Transverse colon (tissue), 4 donors: ENCODE measurements at places on chromosomes 6 and 20. TPM values are rescaled to one million over a fixed set of nuclear protein-coding genes. Genes with fewer than 3 reads are reported as not detected.
A peak's percentile ranks its signal among the peaks of the same experiment; 100 is the strongest.

DNA sequence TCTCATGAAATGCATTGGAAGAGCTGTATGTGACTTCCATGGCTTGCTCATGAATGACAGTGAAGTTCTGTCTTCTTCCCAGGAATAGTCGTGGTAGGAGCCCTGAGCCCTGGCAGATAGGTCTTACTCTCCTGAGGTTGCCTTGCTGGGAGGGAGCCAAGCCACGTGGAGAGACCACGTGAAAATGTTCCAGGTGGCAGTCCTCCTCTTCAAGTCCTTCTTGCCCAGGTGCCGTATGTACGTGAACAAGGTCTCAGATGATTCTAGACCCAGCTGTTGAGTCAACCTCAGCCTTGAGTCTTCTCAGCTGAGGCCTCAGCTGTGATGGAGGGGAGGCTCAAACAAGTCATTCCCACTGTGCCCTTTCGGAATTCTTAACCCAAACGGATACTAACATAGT lies 192.4 kb upstream of the PRDM1 start:
- peak; percentile 68 for DNase-seq

DNA sequence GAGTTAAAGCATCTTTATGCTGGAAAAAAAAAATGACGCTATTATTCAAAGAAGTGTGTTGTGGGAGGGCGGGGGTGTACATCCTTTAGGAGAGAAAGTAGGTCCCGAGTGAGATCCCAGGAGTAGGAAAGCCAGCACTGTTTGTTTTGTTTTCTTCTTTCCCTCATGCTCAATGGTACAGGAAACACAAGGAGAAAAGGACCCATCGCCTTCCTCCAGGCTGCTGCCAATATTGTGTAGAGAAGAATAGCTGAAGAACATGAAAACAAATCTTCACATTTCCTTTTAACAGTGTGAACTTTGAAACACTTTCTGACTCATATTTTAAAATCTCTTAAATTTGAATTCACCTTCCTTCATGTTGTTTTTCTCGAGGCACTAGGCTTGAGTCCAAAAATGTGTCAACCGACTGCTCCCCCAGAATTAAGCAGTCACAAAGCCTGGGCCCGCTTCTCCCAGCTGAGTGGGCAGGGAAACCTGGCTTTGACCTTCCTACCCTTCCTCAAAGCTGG lies 22.3 kb downstream of the PPP1R16B start:
- no peak for DNase-seq

- no peak for DNase-seq
These were observed 45.0 kb downstream of the SULF2 start for GRCh38 chr20:47740121-47740861.

DNA sequence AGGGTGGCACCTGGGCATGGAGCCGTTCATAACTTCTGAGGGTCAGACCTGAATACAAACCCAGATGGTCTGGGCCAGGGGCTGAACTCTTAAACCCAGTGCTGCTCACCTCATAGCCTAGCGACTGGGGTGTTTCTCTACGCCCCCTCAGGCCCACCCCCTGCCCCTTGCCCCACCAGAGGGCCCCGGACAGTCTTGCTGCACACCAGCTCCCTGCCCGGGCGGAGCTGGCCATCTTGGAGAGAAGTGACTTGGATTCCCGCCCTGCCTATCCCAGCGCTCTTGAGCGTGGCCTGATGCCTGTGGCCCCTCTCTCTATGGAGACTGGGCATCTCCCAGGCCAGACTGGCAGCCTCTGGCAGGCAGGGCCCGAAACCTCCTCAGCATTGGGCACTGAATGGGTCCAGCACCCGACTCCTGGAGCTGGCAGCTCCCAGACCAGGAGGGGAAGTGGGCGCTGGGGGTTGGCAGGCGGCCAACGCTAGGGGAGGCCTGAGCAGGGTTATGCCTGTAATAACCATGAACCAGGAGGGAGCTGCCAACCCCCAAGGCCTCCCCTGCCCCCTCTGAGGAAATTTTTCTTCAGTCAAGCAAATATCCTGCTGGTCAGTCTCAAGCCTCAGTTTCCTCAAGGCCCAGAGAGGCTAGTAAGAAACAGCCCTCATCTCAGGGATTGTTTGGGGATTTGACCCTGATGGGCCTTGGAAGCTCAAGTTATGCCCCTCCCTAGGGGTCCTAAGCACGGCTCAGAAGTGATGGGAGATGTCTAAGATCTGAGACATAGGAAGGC lies 169.5 kb downstream of the VEGFA start:
- DNase-seq, result no peak

GRCh38 chr6:158765499-158766068 lies 53.6 kb downstream of the EZR start:
- DNase-seq, result no peak

DNA sequence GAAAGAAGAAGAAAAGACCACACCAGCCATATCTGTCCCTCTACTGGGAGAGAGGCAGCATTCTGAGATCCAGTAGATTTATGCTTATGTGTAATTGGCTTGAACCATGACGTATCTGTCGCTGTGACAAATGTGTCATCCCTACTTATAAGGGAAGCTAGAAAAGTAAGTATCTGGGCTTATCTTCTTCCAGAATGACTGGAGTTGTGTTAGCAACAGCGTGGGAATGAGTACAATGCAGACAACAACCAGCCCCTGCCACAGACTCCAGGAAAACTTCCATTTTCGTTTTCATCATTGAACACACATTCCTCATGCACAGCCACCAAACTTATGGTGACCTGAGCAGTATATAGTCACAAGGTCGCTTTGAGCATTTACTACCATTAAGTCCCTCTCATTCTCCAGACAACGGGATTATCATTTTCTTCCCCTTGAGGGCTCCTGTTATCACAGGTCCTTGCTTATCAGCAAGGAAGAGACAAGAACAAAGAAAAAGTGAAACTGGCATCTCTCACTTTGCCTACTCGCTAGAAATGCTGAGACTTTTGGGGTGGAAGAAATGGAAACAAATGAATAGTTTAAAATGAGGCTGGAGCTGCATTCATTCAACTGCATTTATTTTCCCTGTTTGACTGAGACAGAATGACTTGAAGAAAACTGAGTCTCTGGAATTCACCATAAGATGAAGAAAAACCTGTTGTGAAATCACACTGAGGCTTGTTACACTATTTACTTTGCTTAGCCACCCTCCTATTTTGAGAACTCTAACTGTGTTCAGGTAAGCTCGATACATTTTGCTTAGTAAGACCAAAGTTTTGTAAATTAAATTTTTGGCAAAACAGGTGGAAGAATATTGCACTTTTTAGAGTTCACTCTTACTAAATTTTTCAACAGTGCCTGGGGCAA lies 149.3 kb upstream of the FOXQ1 start:
- DNase-seq, result no peak

The NR2E1 gene
- not detected for total RNA-seq

GRCh38 chr20:9021699-9022098 lies 47.2 kb upstream of the PLCB4 start:
- no peak for DNase-seq

- DNase-seq, result no peak
These were observed 868 bp downstream of the SRSF3 start for GRCh38 chr6:36594816-36595643.

DNA sequence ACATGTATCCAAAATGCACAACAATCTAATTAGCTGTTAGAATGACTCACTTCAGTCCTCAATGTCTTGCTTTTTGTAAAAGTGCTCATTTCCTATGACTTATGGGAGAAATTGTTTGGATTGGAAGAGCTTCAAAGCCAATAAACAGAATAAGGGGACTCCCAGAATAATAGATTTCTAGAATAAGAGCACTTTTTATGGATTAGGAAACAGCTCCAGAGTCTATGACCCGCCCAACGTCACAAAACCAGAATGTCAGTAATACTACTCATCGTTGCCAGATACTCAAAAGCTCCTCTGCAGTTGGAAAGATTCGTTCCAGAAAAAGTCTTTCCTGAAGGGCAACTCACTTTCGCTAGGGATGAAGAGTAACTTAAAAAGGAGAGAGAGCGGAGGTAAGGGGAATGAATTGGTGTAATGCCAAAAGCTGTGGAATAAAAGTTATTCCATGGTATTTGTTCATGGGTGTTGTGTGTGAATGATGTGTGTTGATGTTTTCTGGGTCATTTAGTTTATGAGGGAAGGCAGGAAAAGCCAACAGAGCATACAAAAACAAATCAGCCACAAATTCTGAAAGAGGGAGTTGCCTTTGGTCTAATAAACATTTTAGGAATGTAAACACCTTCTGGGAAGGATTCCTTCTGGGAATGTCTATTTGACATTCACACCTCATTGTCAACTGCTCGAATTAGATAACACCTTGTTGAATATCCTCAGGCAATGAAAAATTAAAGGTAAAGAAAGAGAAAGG lies 64.6 kb downstream of the SYNE1 start:
- DNase-seq, result no peak

DNA sequence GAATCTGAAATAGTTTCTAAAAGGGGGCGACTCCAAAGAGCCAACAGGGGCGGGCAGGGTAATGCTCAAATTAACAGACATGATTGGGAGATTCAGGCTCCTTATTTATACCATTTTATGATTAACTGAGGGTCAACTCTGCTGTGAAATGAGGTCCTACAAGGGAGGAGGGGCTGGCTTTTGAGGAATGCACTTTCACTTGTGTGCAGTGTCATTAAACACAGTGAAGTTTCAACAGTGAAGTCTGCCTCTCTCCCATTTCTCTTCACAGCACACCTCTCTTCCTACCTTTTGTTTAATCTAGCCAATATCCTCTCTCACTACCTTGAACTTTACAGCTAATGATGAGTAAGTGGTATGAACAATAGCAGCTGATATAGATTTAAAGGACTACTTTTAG lies 557.3 kb upstream of the CITED2 start:
- no peak for DNase-seq

The CDC5L gene
- 49.6 TPM for total RNA-seq

DNA sequence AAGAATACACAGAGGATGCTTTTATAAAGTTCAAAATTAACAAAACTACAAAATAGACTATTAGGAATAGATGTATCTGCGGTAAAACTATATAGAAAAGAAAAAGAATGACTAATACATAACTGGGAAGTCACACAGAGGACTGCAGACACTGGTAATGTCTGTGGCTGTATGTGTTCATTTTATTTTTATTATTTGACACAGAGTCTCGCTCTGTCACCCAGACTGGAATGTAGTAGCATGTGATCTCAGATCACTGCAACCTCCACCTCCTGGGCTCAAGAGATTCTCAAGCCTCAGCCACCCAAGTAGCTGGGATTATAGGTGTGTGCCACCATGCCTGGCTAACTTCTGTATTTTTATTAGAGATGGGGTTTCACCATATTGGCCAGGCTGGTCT lies 38.9 kb downstream of the ESF1 start:
- DNase-seq, result no peak

DNA sequence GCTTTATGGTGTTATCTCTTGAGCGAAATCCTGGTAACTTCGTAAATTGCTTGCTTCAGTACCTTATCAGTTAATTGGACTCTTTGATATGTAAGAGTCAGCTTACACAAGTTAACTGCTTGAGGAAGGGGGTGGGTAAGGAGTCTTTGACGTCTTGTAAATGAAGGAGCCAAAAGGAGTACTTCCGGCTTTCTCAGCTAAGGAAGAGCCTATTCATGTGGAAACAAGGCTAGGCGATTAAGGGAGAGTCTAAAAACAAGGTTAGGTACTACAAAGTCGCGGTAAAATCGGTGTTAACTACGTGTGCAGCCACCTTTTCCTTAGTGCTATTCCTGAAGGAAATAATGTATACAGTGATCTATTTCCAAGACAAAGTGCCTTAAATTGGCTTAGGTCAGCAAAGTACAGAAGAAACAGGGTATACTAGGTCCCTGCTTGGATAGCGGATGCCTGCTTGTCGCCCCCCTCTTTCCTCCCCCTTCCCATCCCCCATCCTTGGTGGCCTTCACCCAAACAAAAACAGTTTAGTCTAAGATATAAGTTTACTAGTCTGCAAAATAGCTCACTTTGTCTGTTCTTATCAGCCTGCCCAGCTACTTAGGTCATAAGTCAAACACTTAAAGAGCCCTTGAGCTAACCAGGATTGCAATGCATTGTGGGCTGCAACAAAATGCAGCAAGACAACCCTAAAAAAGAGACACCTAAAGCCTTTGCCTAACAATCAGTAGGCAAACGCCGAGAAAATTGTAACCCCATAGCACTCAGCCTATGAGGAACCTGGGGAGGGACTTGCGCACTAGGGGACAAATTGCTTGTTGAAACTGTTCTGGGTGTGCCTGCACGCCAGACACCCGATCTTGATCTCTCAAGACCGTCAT lies 147.3 kb downstream of the TRIM27 start:
- DNase-seq, result no peak

GRCh38 chr20:41177636-41178035 lies 40.3 kb downstream of the PLCG1 start:
- DNase-seq, result peak; percentile 20

DNA sequence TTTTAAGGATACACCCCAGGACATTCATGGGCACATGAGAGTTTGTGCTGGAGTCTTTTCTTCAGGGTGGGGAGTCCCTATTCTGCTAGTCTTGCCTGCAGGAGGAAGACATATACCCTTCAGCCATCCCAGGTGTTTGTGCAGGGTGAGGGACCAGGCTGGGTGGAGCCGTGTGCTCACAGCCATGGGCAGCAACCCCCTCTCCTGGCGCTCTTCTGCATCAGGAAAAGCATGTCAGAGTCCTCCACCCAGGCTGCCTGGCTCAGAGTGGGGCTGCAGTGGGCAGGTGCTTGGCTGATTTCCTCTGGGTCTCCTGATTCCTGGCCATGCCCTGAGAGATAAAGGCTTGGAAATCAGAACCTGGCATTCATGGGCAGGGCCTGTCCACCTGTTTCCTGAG lies 22.7 kb upstream of the MLN start:
- no peak for DNase-seq

DNA sequence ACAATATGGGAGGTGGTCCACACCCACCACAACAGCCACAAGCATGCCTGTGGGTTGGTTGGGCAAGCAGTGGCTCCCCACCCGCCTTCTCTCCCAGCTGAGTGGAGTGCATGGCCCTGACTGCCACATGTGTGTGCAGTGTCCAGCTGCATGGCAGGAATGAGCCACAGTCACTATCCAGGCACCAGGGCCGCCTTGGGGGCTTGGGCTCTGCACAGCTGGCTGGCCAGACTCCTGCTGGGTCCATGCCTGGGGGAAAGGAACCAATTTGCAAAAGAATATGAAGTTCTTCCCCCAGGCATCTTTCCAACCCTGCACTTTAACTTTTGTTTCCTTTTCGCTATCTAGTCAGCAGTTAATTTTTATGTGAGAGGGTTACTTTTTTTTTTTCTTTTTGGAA lies 11.6 kb upstream of the ASCC3 start:
- no peak for DNase-seq

The LRRC73 gene
- total RNA-seq, result not detected

The CST2 gene
- not detected for total RNA-seq

The IL17F gene
- not detected for total RNA-seq

DNA sequence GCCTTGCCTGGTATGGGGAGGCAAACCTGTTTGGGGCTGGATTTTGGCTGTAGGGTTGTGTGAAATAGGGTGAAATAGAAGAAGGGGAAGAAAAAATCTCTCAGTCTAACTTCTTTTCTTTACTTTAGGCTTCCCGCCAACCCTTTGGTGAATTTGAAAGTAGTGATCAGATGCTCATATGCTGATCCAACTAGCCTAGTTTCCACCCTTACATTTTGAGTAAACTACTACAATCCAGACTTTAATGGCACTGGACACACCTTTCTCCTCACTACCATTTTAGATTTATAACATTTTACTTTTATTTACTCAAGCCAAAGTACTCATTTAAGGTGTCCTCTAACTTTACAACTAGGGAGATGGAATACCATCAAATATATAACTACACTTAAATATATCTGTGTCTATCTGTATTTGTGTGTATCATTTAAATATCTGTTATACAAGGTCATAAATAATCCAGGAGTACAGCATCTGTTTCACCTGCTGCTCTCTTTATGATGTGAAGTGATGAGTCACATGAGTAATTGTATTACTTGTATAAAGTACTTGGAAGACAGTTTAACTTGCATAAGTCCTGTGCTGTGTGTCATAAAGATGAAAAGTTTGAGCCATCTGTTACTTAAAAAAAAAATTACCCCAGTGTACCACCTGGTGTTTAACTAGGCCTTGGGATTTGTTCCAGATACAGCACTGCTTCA lies 172.1 kb downstream of the CDKAL1 start:
- DNase-seq, result no peak
